ENCODE measurements at places on chromosomes 16 and 17. TPM values are rescaled to one million over a fixed set of nuclear protein-coding genes. Genes with fewer than 3 reads are reported as not detected.

- H3K36me3 ChIP-seq: no peaks in the 10 kb centered on the region
- H3K4me1 ChIP-seq: peaks cover 15% of the 10 kb centered on the region
- no peak overlapping the region for H3K27ac ChIP-seq
- H3K27me3 ChIP-seq: peaks cover 50% of the 10 kb centered on the region
Measured at GRCh38 chr16:68445458-68445857, 2.9 kb downstream of the SMPD3 start.

KRTAP17-1 gene
- total RNA-seq: not detected

CCL2 gene
- 3.9 TPM for total RNA-seq

GAST gene
- not detected for total RNA-seq

- H3K36me3 ChIP-seq: no peaks in the 10 kb centered on the region
- no peak overlapping the region for H3K4me3 ChIP-seq
- H3K27ac ChIP-seq: no peak overlapping the region
- DNase-seq: no peak
Measured at GRCh38 chr17:27414271-27414670, 42.0 kb upstream of the KSR1 start.

GRCh38 chr17:22337467-22337866, 645.1 kb downstream of the KCNJ18 start:
- no peak for DNase-seq
- no peaks in the 10 kb centered on the region for H3K4me1 ChIP-seq
- H3K36me3 ChIP-seq: peaks cover 2% of the 10 kb centered on the region
- no peaks in the 10 kb centered on the region for H3K27me3 ChIP-seq
- H3K4me3 ChIP-seq: no peak overlapping the region
- no peak overlapping the region for H3K27ac ChIP-seq

DNA sequence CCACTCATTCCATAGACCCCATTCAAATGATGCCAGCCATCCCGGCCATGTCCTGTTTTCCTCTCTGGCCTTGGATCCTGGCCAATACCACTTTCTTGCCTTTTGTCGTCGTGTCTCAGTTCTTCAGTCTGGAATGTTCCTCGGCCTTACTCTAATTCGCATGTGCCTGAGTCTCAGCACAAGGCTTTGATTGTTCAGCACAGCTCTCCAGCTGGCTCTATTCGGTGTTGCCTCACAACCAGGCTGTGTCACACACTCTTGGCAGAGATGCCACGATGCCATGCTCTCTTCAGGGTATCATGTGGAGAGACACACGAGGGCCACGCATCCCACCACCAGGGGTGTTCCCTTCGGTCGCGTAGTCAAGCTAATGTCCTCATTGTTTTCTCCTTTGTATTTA, 1.8 kb upstream of the VPS4A start:
- peak overlapping the region; percentile 69 for H3K4me3 ChIP-seq
- peaks cover 19% of the 10 kb centered on the region for H3K4me1 ChIP-seq
- H3K36me3 ChIP-seq: peaks cover 8% of the 10 kb centered on the region
- H3K27me3 ChIP-seq: no peaks in the 10 kb centered on the region

DNA sequence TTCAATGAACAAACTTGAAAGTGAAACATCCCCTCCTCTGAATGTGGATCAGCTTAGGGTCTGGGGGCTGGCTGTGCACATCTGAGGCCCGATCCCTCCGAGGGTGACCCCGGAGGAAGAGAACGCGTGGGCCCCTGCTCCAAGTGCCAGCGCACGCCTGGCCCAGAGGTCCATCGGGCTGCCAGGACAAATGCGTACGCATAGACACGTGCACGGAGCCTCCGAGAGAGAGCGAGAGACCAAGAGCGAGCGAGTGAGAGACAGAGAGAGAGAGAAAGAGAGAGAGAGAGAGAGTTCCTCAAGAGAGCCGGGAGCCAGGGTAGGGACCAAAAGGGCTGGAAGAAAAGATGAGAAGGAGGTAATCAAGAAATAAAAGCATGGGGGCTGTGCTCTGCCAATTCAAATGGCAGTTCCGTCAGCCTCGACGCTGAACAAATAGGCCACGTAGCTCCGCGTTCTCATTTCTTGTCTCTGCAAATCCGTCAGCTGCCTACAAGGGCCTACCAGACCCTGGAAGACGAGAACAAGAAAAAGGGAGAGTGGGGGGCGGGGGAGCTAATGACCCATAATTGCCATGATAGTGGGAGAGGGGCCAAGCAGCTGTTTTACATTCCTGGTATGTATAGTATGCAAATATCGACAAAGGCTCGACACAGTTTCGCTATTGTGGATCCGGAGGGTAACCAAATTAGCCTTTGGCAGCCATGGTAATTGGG, 435.3 kb upstream of the ZFHX3 start:
- no peak overlapping the region for H3K4me3 ChIP-seq
- H3K36me3 ChIP-seq: no peaks in the 10 kb centered on the region
- no peak for DNase-seq
- no peaks in the 10 kb centered on the region for H3K27me3 ChIP-seq

WNK4 gene
- 0.73 TPM for total RNA-seq

FAM222B gene
- 29.6 TPM for total RNA-seq

DNA sequence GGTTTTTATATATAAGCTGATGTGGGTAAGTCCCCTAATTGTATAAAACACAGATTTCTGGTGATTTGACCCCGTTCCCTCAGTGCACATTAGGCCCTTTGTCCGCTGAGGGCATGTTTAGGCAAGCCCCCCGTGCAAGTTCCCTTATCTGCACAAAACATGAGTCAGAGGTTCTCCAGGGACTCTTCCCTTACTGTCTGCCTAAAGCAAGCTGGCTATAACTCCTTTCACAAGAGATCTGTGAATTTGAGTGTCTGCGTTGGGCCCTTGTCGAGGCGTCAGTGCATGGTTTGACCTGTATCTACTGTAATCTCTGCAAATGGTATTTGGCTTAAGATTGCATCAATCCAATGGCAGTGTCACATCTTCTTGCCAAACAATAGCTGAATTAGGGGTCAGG, 712.8 kb downstream of the CDH8 start:
- no peaks in the 10 kb centered on the region for H3K27me3 ChIP-seq
- no peak for DNase-seq
- H3K36me3 ChIP-seq: no peaks in the 10 kb centered on the region
- peaks cover 16% of the 10 kb centered on the region for H3K4me1 ChIP-seq
- no peak overlapping the region for H3K27ac ChIP-seq

- DNase-seq: no peak
- H3K4me3 ChIP-seq: no peak overlapping the region
- H3K27ac ChIP-seq: peak overlapping the region; percentile 58
- no peaks in the 10 kb centered on the region for H3K27me3 ChIP-seq
- H3K36me3 ChIP-seq: peaks cover 3% of the 10 kb centered on the region
- H3K4me1 ChIP-seq: peaks cover 49% of the 10 kb centered on the region
Measured at GRCh38 chr16:50610331-50611262, 62.4 kb downstream of the NKD1 start.

KRTAP9-7 gene
- total RNA-seq: not detected

- peaks cover 9% of the 10 kb centered on the region for H3K36me3 ChIP-seq
- no peak for DNase-seq
- no peaks in the 10 kb centered on the region for H3K27me3 ChIP-seq
- no peaks in the 10 kb centered on the region for H3K4me1 ChIP-seq
- H3K4me3 ChIP-seq: no peak overlapping the region
- peak overlapping the region; percentile 6 for H3K27ac ChIP-seq
Measured at GRCh38 chr16:71929048-71929447, 33.7 kb downstream of the IST1 start.

DNA sequence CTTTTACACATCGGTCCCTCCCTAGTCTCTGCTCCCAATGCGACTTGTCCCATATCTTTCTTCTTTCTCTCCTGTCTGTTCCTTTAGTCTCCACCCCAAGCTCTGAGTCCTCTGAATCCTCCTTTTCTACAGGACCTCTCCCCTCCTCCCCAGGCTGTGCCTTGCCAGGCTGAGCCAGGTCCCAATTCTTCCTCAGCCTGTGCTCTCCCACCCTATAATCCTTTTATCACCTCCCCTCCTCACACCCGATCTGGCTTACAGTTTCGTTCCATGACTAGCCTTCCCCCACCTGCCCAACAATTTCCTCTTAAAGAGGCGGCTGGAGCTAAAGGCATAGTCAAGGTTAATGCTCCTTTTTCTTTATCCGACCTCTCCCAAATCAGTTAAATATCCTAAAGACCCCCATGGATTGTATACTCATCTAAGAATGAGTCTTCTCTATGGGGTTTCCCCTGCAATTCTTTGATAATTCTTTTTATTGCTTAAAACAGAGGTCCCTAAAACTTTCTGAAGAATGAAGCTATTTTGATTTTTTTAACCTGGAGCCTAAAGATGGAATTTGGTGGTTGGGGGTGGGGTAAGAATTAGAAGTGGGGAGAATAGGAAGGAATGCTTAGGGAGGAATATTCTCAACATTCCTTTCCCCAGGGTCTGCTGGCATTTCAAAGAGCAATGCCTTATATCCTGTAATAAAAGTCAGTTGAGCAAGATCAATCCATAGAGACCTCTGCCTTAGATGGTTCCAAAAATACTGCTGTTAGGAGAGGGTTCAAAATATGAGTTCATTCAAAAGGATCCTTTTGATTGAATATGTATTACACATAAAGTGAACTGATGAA, 102.8 kb downstream of the MYO1D start:
- no peak for DNase-seq
- no peaks in the 10 kb centered on the region for H3K4me1 ChIP-seq
- H3K27ac ChIP-seq: no peak overlapping the region

GRCh38 chr16:31202414-31203375, at the start of gene PYCARD:
Gene PYCARD, minus strand, starts transcription at chr16:31202760. Its CDS starts 70 bp downstream, at chr16:31202690.
- H3K27me3 ChIP-seq: peaks cover 94% of the 10 kb centered on the region
- H3K27ac ChIP-seq: no peak within 1 kb of the TSS
- H3K36me3 ChIP-seq: peaks cover 27% of the 10 kb centered on the region
- H3K4me1 ChIP-seq: peaks cover 28% of the 10 kb centered on the region
- DNase-seq: no peak

GRCh38 chr17:67813803-67814180, 11.5 kb upstream of the BPTF start:
- no peaks in the 10 kb centered on the region for H3K36me3 ChIP-seq
- no peaks in the 10 kb centered on the region for H3K27me3 ChIP-seq

DNA sequence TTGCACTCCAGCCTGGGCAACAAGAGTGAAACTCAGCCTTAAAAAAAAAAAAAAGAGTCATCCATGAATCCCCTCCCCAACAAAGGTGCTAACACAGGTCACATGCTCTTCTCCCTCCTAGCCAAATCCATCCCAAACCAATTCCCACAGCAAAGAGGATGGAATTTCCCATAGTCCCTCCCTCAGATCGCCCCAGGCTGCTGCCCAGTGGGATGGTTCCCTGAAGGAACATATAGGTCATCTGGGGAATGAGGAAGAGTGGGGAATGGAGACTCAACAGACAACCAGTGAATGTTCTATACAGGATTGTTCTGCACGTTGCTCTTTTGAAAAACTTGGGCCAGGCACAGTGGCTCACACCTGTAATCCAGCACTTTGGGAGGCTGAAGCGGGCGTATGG, 18.2 kb downstream of the LGALS3BP start:
- no peak for DNase-seq
- H3K4me1 ChIP-seq: peaks cover 14% of the 10 kb centered on the region
- H3K4me3 ChIP-seq: no peak overlapping the region
- no peaks in the 10 kb centered on the region for H3K36me3 ChIP-seq
- H3K27ac ChIP-seq: peak overlapping the region; percentile 50

DNA sequence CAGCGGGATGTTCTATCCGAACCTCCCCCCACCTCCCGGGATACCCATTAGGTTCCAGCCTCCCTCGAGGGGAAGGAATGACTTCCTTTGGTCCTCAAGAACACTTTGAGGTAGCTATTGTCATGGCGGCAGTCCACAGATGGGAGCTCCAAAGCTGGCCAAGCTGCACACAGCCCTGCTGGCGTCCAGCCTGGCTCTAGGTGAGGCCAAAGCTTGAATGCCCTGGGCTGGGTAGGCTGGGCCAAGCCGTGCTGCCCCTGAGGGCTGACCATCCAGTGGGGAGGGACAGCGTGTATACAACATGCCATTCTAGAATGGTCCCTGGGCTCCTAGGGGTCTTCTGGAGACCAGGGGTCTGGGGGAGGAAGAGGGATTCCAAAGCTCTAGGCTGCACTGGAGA, 43.5 kb downstream of the PEMT start:
- no peak overlapping the region for H3K4me3 ChIP-seq
- no peak for DNase-seq
- H3K27me3 ChIP-seq: no peaks in the 10 kb centered on the region
- H3K36me3 ChIP-seq: no peaks in the 10 kb centered on the region

KIF1C gene
- 61.7 TPM for total RNA-seq

TEX14 gene
- 0.48 TPM for total RNA-seq

- no peaks in the 10 kb centered on the region for H3K27me3 ChIP-seq
- H3K27ac ChIP-seq: no peak overlapping the region
- no peaks in the 10 kb centered on the region for H3K36me3 ChIP-seq
- H3K4me3 ChIP-seq: no peak overlapping the region
- no peak for DNase-seq
Measured at GRCh38 chr16:88500255-88500661, 47.2 kb downstream of the ZFPM1 start.

HOXB4 gene
- total RNA-seq: 4.4 TPM

DNA sequence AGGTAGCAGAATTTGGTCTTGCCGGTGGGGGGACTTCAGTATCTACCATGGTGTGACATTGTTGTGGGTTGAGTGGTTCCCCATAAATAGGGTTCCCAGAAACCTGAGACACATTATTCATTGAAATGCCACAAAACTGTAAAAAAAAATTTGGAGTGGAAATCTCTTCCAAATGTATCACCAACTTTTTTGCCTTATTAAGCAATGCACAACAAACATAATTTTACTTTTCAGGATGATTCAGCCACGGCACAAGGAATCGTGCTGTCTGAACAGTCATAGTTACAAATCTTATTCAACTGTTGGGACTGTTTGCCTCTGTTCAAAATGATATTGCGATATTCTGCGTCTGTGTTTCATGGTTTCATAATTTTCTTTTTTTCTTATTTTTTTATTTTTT, 181.2 kb downstream of the NTN1 start:
- DNase-seq: no peak
- no peaks in the 10 kb centered on the region for H3K36me3 ChIP-seq
- H3K4me3 ChIP-seq: no peak overlapping the region
- no peak overlapping the region for H3K27ac ChIP-seq
- peaks cover 18% of the 10 kb centered on the region for H3K27me3 ChIP-seq

DNA sequence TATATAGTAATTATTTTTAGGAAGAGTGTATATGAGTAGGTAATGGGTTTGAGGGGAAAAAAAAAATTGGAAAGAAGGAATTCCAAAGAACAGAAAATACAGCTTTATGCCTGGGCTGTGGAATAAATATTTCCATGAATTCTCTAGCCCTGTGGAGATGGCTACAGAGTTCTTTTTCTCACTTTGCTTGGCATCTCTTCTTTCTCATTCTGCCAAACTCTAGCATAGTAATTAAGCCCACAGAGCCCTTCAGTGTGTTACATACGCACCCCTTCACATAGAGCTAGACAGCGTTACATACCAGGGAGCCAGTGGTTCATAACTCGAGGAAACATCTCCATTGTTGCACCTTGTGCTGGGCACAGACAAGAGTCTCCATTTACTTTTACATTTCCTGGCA, 621.1 kb downstream of the CDH8 start:
- H3K36me3 ChIP-seq: peaks cover 3% of the 10 kb centered on the region
- DNase-seq: no peak
- H3K27ac ChIP-seq: no peak overlapping the region
- no peak overlapping the region for H3K4me3 ChIP-seq
- no peaks in the 10 kb centered on the region for H3K27me3 ChIP-seq

GRCh38 chr16:79599837-79600637, 500 bp downstream of the MAF start:
- peaks cover 26% of the 10 kb centered on the region for H3K27me3 ChIP-seq
- peaks cover 44% of the 10 kb centered on the region for H3K4me1 ChIP-seq
- no peaks in the 10 kb centered on the region for H3K36me3 ChIP-seq

All from neural crest cell (in vitro differentiated cells).